Frontal cortex (tissue), 4 donors: ENCODE measurements at places on chromosomes 7 and 10. TPM values are rescaled to one million over a fixed set of nuclear protein-coding genes. Genes with fewer than 3 reads are reported as not detected.

DNA sequence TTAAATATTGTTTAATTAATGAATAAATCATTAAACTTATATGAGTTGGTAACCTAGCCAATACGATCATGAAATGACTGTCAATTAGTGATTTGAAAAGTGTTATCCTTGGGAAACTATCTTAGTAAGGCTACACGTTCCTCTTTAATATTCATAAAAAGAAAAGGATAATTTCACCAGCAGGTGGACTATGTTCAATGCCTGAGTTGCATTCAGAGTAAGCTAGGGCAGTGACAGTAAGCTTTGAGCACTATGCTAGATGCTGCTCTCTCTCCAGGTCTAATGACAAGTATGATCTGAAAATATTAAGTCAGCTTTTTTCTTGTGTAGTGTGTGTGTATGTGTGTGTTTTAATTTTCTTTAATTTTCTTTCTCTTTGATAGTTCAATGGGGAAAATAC, 486.3 kb upstream of the PCDH15 start:
- DNase-seq, result no peak

- DNase-seq, result no peak
Measured at GRCh38 chr10:43134126-43134905, 3.9 kb upstream of the CSGALNACT2 start.

DNA sequence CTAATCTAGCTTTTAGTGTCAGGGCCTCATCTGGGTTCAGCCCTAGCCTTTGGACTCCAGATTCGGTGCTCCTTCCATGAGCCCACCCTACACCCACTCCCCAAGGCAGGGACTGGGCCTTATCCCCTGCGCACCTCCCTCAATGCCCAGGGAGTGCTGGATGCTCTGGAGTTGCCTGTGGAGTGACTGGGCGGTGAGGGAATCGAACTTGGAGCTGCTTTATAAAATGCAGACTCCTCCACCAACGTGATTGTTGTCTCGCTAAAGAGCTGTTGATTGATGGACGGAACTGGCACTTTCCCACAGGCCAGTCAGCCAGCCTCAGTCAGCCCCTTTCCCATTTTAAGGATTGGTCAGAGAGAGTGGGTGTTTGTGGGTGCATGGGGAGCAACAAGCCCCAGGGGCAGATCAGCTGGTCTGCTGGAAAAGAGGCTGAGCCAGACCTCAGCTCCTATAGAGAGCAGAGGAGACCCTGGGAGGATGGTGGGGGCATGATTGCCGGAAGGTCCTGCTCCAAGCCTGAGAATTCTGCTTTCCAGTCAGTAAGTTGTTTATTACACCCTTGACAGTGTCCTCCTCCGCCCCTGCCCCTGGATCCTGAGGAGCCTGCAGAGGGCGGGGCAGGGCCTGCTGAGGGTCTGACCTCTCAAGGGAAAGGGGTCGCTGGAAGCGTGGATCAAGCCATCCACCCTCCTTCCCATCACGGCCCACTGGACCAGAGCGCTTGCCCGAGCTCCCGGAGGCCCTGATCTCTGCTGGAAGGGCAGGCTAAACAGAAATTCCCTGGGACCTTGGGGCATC, 16.7 kb downstream of the UNC5B start:
- DNase-seq, result no peak

GRCh38 chr10:43284341-43284910, 17.6 kb upstream of the RASGEF1A start:
- no peak for DNase-seq

- no peak for DNase-seq
Measured at GRCh38 chr10:69904533-69904932, 102.8 kb downstream of the COL13A1 start.

DNA sequence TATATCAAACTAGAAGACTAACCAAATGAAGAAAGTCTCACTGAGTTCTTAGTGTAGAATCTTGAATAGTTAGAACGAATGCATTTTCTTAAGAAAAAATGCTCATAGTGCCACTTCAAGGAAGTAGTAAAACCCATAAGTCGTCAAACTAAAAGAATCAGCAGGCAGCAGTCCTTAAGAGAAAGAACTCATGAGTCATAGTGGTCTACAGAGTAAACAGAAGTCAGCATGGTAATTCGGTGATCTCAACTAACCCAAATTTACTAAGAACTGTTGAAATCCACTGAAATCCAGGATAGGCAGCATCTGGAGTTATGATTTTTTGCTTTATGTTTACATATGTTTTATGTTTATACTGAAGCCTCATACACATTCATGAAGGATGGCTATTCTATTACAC, 256.2 kb downstream of the LHFPL3 start:
- DNase-seq, result no peak

GRCh38 chr10:83965473-83965872, 173.8 kb upstream of the GHITM start:
- DNase-seq, result no peak

DNA sequence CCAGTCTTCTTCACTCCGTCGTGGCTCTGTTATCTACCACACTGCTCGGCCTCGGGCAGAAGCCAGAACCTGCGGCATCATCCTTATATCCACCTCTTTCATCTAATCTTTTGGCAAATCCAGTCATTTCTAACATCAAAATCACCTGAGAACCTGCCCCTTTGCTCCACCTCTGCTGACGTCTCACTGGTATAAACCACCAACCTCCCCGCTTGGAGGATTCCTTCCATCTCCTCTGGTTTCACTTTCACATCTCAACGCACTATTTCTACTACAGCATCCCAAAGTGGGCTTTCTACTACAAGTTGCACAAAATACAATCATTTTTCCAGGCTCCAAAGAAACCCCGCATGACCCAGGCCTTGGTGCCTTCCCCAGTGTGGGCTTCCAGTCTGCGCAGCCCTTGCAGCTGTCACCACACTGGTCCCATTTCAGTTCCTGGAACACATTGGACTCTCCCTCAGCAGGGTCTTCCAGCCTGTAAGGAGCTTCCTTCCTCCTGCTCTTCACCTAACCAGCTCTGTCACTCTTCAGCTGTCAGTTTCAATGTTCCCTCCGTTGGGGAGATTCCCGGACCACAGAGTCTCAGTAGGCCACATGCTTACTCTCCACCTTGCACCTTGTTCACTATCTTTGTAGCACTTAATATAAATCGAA, 85.0 kb downstream of the PRKCQ start:
- no peak for DNase-seq

DNA sequence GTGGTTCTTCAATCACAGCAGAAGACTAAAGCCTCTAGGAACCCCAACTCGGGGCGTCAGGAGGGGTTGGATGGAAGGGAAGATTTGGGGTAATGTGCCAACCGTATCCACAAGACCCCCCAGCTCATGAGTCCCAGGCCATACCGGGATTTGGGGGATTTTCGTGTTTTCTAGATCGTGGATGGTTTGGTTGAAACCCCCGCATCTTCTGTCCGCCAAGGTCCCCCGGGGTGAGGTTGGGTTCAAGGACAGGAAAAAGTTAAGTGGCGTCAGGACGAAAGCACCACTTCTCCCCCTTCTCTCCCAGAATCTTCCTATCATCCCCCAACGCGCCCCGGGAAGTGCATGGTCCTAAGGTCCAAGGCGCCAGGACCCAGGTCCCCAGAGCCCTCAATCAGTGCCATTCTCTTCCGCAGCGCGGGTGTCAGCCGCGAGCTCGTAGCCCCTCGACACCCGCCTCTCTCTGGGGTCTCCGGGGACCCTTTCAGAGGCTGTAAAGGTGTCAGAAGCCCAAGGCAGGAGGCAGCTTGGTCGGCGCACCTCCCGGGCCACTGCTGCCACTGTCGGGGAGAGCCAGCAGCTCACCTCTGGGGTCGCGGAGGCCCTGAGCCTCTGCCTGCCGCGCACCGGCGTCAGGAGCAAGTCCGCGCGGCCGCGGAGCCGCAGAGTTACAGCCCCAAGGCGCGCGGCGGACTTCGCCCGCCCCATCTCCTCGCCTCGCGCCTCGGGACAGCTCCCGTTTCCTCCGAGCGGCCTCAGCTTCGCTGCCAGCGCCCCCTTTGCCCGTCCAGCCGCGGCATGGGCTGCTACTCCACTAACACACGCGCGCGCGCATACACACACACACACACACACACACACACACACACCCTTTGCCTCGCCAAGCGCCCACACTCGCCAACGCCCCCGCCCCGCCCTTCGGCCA, 1.5 kb downstream of the MKX start:
- DNase-seq, result peak; percentile 25

DNA sequence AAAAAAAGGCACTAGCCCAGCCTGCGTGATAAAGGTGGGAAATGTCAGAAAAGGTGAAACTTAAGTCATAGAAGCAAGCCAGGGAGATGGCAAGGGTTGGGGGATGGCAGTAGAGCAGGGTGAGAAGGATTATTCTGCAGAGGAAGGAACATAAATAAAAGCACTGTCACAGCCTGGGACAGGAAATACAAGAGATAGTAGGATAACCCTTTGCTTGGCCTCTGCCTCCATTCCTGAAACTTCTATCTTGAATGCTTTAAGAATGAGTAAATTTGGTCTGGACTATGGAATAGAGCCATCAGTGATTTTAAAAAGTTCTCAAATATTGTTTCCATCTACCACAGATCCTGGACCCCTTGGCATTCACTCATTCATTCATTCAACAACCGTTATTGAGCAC, 50.0 kb downstream of the ABCC2 start:
- DNase-seq, result no peak

DNA sequence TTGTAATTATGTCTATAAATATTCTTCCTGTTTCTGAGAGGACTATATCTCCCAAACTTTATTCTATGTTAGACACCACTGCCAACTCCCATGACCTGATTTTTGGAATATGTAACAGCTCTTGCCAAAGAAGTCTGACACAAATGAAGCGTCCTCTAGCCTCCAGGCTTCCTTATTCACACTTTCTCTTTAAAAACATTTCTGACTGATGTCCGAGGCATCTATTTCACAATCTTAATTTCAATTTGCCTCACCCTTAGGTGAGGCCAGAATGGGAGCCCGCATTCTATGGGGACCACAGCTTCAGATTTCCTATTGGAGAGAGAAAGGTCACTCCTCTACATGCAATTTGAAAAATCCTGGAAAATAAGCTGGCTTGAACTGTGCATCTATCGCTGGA, 873.2 kb downstream of the GATA3 start:
- DNase-seq, result no peak

- no peak for DNase-seq
Measured at GRCh38 chr10:36254199-36254598, 612.1 kb upstream of the FZD8 start.

DNA sequence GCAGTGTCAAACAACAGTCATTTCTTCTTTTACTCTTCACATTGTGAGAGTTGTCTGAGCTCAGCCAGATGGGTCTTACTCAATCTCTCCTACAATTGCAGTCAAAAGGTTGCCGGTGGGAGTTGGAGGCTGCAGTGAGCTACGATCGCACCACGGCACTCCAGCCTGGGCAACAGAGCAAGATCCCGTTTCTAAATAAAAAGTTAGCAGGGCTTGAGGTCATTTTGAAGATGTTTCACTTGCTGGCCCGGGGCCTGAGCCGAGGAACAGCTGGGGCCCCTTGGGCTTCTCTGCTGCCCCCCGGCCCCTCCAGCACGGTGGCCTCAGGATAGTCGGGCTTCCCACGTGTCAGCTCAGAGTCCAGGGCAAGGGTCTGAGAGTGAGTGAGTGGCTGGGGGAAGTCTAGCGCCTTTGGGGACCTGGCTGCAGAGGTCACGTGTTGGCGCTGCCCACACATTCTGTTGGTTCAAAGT, 40.4 kb downstream of the GTF2IRD1 start:
- no peak for DNase-seq

DNA sequence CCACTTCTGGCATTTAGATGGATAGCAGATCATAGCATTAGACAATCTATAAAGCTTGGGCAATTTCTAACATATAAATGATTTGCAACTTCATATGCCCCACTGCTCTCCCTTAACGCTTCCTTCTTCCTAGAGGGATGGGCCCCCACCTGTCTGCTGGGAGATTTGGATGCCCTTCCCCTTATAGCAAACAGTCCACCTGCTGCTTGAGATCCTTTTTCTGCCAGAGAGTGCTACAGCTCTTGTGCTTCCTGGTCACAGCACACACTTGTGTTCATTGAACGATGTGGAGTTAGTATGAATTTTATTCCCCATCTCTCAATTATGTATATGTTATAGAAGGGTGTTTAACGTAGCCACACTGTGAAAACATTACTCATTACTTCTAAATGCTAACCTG, 10.4 kb upstream of the PCGF5 start:
- DNase-seq, result no peak

DNA sequence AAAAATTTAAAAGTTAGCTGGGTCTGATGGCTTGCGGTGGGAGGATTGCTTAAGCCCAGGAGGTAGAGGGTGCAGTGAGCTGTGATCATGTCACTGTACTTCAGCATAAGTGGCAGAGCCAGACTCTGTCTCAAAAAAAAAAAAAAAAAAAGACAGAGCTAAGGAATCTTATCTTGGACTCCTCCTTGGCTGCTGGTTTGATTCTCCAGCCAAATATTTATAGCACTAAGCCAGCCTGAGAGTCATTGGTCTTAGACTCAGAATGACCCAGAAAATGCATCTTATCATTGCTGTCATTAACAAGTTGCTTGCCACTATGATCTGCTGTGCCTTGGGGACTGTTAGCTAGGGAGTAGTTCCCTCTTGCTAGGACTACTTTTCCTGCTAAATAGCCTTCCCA, 164.7 kb downstream of the GNAT3 start:
- no peak for DNase-seq

DNA sequence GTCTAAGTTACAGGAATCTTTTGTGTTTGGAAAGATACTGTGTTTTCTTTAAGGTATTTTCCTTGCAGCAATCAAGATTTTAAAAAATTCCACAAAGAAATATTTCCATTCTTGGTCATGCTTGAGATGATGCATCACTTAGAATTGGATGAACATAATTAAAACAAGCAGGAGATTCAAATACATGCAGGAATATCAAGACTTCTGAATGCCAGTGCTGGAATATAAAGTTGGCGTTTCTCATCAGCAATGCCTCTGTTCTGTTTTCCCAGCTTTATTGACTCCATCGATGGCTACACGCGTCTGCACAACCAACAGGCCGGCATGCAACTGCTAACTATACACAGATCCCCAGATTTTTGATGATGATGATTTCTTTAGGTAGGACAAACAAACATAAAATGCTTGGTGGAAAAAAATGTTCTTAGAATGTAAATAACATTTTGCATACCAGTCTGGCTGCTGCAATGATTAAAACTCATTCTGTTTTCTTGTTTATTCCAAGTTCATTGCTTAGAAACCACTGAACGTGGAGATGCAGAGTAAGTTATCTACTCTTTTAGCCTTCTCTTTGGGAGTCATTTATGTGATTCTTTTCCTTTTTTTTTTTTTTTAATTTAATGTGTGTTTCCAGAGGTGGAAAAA, 91.3 kb upstream of the FAM171A1 start:
- no peak for DNase-seq

- no peak for DNase-seq
Measured at GRCh38 chr10:27998954-27999275, at the start of gene ODAD2. ODAD2 (minus strand) TSS chr10:27999079; CDS start chr10:27995142, 3,937 bp downstream.

- DNase-seq, result no peak
Measured at GRCh38 chr10:34078745-34079470, 736.2 kb downstream of the PARD3 start.

The FAM180A gene
- total RNA-seq, result not detected

The DLX5 gene
- 2.9 TPM for total RNA-seq

The PYROXD2 gene
- 2.4 TPM for total RNA-seq

The RASA4B gene
- 11.4 TPM for total RNA-seq

The GRID1 gene
- 12.6 TPM for total RNA-seq

The FAM24B gene
- 2.9 TPM for total RNA-seq

The PHYHIPL gene
- total RNA-seq, result 17.1 TPM

The BLNK gene
- 0.41 TPM for total RNA-seq

The LRRC17 gene
- total RNA-seq, result 15.5 TPM
